ENCODE measurements at places on chromosomes 2 and 18.
A peak's percentile ranks its signal among the peaks of the same experiment; 100 is the strongest.

DNA sequence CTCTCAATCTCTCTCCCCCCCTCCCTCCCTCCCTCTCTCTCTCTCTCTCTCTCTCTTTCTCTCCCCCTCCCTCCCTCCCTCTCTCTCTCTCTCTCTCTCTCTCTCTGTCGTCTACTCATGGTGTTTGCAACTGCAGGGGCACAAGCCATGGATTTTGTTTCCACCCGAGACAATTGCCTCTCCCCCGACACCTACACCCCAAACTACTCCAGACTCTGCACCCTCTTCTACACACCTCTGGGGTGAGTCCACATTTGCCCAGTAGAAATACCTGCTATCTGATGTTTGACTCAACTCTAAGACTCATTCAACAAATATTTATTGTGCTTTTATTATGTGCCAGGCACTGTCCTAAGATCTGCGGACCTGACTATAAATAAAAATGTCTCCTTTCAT, 93.7 kb downstream of the TMEM17 start:
- DNase-seq = no peak

DNA sequence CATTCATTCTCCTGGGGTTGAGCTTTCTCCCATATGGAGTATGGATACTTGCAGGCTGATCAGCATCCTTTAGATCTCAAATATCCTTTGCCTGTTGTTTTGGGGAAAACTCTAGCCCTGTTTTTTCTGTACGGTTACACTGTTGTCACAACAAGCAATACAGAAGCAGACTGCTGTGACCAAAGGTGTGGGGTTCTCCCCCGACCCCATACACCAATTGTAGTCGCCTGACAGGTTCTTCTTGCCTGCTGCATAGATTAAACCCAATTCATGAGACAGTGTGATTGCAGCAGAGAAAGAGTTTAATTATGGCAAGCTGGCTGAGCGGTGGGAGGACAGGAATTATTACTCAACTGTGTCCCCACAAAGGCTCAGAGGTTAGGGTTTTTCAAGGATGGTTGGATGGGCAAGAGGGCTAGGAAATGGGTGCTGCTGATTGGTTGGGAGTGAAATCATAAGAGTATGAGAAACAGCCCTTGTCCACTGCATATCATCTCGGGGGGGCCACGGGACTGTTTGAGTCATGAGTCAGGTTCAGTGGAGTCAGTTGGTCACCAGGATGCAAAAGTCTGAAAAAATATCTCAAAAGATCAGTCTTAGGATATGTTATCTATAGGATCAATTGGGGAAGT, 40.6 kb downstream of the ITGB1BP1 start:
- DNase-seq = no peak

DNA sequence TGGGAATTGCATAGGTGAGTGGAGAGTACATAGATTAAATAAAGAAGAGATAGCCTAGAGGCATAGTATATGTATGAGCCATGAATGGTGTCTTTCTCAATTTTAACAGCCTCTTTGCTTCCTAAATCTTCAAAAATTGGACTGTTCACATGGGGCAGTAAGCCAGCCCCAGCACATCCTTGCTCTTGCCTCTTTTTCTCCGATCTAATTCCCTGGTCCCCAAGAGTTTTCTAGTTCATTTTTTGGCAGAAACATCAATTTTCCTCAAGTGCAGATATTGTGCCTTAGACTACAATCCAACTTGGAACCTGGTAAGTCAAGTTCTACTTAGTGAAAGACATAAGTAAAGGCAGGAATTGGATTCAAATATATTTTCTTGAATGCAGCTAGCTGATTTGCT, 49.8 kb upstream of the ITGB6 start:
- DNase-seq = no peak

DNA sequence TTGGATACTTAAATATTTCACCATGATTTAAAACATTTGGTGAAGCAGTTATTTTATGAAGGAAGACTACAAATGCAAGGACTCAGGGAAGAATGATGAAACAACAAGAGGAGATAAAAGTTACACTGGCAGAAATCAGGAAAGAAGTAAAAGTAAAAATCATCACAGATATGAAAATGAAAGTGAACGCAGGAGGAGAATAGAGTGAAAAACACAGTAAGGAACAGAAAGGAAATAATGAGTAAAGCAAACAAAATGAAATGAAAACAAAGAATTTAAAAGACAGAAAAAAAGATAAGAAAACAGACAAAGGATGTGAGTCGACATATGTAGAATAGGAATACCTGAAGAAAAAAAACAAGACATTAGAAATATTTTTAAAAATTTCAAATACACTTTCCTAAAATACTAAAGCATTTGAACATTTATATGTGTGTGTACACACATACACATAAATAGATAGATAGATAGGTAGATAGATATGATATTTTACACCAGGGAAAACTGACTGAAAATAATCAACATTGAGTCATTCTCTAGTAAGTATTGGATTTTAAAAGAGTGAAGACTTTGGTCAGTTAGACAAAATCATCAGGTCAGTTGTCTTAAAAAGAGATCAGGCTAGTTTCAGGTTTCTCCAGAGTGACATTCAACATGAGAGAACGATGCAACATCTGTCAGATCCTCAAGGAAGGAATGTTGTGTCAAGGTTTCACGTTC, 12.1 kb upstream of the KDSR start:
- no peak for DNase-seq

DNA sequence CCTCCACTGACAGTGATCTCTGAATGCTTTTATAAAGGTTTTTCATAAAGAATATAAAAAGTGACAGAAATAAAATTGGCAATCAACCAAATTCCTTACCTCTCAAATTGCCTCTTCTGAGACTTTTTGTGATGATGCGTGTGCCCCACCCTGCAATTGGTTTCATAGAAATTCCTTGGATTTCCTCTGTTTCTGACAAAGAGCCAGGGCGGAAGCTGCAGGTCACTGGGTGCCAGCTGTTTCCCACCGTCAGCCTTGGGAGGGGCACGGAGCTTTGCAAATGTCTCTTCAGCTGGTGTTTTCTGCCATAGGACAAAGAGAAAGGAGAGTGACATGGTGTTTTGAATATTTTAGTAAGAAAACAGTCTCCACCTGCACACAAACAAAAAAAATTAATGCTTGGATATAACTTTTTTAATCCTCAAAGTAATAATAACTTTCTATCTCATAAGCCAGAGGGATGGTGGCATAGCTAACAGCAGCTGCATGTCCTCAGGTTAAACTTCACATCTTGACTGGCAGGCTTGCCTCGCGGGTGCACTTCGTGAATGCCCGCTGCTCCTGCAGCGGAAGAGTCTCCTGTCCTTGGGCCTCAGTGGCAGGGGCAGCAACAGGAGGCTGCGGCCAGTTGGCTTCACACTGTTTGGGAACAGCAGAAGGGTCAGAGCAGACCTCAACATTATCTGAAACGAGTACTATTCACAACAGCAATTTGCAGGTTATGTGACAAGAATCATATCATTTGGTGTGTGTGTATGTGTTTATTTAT, 24.7 kb downstream of the AGAP1 start:
- peak; percentile 48 for DNase-seq

DNA sequence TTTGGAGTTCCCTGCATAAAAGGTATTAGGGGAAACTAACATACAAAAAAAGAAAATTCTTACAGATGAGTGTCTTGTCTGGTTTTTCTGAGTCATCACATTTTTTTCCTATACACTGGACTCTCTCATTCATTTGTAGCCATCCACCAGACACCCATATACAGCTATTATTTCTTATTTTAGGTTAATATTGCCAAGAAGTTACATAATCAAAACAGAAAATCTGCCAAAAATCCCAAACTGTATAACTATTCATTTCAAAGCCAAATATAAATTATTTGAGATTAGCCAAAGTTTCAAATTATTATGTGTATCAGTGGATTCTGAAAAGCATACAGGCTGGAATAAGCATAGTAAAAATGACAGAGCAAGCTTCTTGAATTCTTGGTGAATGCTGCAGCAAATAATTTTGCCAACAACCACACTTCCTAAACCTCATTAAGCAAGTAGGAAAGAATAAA, 191.2 kb downstream of the NCKAP5 start:
- DNase-seq = no peak

Measured in left cardiac atrium (tissue), 4 donors.